Activated CD8-positive, alpha-beta T cell treated with anti-CD3 and anti-CD28 coated beads, Interleukin-2, amount 10 ng/mL, durations not matched to agents 7 days and 5 days (primary cell): ENCODE measurements at places on chromosomes 1 and 21.
A peak's percentile ranks its signal among the peaks of the same experiment; 100 is the strongest.

- no peak for DNase-seq
These were observed 11.5 kb downstream of the NECAP2 start for GRCh38 chr1:16451841-16452528.

DNA sequence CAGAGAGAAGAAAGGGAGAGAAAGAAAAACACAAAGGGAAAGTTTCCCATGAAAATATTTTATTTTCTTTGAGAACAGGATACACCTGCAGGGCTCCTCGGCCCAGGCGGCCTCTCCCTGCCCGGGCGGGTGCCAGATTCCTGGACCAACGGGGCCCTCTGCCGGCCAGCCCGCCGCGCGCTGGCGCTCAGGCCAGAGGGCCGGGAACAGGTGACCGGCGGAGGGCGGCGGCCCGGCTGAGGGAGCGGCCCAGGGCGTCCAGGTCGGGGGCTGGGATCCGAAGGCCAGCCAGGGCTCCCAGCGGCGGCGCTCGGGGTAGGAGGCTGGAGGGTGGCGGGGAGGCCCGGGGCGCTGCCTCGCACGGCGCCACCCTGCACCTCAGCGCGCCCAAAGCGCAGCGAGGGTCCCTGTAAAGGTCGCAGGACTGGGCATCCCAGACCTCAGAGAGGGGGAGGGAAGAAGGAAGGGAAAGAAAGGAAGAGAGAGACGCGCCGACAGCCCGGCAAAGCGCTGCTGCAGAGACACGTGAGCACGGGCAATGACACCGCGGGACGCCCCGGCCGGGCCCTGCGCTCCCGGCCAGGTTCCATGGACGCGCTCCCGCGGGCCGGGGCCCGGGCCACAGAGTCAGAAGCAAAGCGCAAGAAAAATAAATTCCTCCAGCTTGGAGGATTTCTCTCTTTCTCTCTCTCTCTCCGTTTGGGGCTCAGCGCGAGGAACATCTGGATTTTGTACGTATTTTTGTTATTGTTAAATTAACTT lies 927 bp downstream of the WNT9A start:
- peak; percentile 59 for DNase-seq

DNA sequence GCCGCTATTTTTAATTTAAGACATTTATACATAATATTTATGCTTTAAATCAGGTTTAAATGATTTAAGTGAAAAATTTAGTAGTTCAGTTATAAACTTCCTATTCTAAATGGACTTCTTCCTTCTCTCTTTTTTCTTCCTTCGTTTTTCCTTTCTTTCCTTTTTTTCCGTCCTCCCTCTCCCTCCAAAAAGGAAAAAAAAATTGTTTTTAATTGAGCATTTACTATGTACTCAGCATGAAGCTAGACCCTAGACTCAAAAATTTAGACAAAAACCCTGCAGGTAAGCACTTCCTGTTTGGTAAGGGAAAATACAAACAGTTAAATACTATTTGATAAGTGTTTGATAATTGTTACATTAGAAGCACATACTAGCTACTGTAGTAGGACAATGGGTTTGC lies 2.6 kb upstream of the TM2D1 start:
- DNase-seq: no peak

DNA sequence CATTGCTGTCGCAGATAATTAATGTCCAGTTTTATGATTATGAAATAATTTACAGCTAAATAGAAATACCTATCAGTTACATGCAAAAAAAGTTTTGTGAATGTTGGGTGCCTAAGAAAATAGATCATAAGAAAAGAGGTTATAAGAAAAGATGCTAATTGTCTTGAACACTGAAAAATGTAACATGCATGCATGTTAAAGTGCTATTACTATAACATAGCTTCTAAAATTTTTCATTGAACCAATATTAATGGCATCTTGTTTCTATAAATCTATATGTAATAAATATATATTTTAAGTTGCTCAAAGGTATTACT lies 35.5 kb upstream of the SCYL3 start:
- DNase-seq: no peak

- no peak for DNase-seq
These were observed 2.8 kb upstream of the PHC2 start for GRCh38 chr1:33433509-33434362.

DNA sequence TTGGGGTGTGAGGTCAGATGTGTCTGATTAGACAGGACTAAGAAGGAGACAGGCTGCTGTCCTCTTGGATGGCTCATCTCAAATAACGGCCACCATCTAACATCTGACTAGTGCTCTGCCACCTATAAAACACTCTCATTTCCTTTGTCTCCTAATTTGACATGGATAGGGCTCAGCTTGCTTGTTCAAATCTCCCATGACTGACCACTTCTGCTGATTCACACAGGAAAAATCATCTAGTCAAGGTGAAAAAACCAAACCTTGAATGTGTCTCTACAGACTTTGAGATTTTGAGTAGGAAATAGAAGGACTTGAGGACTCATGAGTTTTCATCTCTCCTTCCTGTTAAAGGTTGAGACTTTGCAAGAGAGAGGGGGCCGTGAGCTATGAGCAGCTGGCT lies 150.6 kb downstream of the IER5 start:
- DNase-seq: no peak

DNA sequence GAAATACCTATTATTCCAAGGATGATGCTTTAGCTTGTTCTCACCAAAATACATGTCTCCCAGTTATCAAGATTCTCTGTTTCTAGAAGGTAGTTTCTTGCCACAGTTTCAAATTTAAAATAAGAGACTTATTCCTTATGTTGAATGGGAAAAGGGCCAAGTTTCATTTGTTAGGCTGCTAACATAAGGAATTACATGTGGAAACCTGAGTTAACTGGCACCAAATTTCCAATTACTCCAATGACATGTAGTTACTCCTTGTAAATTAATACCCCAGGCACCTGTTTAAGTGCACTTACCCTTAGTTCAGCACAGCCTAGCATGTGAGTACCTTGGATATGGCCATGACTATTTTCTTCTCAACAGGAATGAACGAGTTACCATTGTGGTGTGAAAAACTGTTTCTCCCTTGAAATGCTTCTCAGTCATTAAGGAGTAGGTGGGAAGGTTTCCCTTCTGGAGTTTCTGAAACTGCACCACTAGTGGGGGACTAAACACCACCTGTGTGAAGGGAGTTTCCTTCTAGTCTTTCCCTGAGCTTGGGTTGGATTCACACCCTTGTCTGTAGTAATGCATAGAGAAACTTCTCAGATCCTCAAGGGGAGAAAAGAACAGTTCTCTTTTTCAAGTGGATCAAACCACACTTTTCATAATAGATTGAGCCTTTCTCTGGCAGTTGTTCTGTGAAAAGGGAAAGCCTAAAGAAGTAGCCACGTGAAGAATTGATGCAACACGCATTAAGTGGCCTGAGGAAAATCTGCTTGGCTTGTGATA lies 32.3 kb upstream of the LRRC8C start:
- no peak for DNase-seq

- DNase-seq: no peak
These were observed 542.7 kb upstream of the ADGRL4 start for GRCh38 chr1:79549201-79549600.

DNA sequence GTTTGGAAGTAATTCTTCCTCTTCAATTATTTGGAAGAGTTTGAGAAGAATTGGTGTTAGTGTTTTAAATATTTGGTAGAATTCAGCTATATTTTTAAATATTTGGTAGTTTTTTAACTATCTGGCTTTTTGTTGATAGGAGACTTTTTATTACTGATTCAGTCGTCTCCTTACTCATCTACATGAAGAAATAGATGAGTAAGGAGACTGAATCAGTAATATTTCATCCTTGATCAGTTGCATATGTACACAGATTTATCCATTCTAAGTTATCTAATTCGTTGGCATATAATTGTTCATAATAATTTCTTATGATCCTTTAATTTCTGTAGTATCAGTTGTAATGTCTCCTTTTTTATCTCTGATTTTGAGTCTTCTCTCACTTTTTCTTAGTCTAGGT lies 224.1 kb downstream of the GPR52 start:
- DNase-seq: no peak

DNA sequence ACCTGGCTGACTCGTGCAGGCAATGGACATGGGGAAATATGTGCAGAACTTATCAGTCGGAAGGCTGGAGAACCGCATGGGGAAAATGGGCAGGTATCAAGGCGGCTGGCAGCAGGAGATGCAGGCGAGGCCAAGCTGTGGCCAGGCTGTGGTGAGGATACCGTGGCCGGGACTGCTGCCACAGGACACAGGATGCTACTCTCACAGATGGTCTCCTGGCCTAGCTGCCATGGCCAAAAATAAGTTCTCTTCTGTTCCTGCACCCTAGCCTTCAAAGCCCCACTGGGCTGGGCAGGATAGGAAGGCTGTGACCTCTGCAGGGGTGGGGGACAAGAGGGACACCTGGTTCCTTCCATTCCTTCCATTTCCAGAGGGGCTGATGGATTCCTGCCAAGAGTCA lies 26.4 kb downstream of the TEX35 start:
- DNase-seq: no peak

DNA sequence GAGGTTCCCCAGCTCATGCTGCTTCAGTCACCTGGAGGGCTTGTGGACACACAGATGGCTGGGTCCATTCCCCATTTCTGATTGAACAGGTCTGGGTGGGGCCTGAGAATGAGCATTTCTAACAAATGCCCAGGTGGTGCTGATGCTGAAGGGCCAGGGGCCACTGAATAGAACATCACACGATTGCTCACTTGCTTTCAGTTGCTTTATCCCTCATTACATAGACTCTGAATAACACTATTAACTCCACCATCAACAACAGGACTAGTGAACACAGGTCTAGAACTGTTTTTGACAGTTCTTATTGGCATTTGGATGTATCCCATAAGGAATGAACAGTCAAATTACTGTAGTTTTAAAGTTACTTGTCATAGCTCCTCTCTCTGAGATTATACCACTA lies 12.1 kb downstream of the TRAPPC10 start:
- no peak for DNase-seq
